ENCODE measurements at places on chromosomes 5 and 9.

DNA sequence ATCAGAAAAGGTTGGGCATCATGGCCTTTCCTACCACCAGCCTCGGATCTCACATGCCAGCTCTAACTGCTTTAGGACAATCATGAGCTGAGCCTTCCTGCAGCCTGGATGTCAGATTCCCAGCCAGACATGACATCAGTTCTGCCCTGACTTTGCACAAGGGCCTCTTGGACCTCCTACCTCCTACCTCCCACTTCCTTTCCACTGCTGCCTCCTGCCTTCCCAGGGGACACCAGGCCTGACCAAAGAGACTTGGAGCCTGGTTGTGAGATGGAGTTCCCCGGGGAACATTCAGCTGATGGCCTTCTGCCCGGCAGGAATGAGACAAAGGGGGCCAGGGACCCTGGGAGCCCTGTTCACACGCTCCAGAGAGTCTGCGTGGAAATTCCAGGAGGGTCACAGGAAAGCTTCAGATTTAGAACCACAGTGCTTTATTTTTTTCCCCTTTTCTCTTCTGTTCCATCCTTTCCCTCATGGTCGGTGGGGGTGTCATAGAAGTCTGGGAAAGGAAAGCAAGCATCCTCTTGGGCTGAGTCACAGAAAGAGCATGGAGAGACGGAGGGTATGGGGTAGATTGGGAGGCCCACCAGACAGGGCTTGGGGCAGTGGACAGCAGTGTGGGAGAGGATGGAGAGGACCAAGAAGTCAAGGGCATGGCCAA is 35.4 kb upstream of the IL17B start:
- DNase-seq: no peak

DNA sequence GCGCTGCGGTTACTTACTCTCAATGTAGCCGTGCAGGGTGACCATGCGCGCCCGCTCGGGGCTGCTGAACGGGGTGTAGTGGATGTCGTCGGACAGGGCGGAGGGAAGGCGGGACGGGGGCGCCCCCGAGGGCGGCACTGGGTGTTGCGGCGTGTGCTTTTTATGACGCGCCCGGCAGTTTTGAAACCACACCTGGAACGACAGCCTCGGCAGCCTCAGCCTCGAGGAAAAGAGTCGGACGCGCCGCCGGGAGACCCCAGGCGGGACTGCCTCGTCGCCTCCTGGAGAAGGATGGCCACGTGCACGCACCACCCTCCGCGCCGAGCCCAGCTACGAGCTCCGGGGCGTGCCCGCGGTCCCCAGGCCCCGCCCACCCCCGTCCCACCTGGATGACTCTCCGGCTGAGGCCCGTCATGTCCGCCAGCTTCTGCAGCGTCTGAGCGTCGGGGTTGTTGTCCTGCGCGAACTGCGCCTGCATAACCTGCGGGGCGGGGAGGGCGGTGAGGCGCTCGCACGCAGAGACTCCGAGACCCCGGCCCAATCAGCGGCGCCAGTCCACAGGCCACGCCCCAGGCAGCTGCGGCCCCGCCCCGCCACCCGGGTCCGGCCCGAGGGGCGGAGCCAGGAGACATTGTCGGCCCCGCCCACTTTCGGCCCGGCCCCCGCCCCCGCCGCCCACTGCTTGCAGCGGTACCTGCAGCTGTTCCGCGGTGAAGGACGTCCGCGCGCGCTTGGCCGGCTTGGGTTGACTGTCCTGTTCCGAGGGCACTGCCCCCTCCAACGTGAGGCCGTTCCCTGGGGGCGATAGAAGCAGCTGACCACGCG is 15.0 kb downstream of the LHX6 start:
- peak; percentile 99 for DNase-seq

- DNase-seq: no peak
Measured at GRCh38 chr5:59540366-59540765, 353.2 kb downstream of the PDE4D start.

GRCh38 chr9:137731947-137732813 is 113.4 kb downstream of the EHMT1 start:
- DNase-seq: no peak

DNA sequence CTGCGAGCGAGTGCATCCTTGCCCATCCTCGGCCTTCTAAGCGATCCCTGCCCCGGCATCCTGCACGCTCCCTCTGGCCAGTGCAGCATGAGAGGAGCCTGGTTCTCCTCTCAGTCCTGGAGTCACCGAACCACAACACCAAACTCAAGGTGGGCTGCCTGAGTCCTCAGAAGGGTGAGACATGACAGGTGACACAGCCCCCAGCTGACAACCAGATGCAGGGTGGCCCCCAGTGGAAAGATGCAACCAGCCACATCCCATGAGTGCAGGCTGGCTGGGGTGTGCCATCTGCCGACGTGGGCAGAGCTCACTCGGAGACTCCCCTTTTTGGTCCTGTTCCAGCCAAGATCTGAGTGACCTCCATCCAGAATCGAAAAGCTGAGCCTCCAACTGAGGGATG is 58.4 kb downstream of the COL23A1 start:
- no peak for DNase-seq

DNA sequence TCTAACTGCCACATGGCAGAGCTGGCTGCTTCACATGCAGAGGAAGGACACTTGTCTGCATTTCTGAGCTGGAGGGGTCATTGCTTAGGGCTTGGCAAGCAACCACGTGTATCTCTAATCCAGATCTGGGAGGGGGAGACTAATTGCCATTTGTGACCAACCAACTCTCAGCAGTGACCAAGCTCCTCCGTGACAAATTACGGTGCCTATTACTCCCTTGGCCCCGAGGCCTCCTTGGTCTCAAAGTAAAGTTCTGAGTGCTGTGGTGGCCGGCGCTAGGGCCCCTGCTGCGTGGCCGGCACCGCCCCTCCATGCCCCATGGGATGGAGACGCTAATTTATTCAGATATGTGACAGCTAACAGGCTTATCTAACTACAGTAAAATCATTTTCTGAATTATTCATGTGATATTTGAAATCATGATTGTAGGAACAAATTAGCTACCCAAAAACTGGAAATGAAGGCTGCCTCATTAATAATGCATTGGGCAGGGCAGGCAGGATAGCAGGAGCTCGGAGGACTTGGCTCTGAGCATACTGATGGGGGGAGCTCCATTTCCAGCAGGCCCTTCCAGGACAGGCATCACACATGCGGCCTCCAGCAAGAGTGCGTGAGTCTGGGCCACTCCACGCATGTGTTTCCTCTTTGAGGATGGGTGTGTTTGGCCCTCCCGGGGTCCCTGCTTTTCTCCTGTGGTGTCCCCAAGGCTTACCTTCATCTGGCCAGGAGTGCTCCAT is 67.7 kb downstream of the C5orf15 start:
- DNase-seq: peak; percentile 61

DNA sequence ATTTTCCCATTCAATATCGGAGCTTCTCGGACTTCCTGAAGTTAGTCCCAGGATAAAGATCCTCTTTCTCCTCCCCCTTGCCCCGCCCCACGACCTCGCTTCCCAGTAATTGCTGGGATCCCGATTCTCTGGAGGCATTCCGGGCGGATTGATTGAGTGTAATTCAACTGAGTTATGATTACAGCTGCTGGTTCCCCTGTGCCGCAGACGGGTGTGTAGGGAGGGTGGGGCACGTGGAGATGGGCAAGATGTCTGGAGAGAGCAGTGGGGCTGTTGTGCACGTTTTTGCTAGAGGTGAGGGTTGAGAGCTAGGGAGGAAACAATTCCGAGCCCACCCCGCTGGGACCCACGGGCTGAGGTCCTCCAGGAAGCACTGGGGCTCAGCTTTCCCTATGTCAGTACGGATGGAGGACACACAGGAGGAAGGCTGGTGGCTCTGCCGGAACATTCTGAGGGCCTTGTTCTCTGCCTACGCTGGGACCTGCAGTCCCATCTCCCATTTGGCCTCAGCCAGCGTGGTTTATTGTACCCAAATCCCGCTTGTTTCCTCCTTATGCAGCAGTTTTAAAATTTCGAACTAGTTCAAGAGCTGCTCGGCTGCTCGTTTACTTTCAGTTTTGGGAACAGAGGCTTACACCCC is 2.4 kb upstream of the DMRT2 start:
- no peak for DNase-seq

DNA sequence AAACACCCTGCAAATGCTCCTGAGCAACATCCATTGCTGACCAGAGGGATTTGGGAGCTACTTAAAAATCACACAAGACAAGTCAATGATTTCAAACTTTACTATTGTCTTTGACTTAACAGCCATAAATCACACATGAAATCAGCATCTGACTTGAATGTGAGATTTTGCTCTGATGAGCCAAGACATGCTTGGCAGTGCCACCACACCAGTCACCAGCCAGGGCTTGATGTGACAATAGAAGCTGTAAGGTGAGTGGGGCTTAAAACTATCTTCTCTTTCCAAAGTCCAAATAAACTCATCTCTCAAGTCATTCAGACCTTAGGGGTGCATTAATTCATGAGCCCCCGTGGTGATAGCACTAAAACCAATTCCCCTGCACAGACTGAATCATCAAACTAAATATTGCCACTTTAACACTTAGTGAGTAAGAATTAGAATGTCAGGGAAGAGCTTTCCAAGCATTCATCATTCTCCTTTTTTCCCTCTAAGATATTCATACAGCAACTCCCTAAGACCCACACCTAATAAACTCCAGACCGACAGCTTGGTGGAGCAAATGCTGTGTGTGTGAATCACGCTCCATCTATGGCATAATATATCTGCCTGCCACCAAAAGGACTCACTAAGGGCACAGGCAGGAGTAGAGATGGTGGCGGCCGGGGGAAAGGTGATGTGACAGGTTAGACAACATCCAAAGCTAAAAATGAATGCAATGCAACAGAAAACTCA is 119.4 kb downstream of the SPOCK1 start:
- DNase-seq: no peak

DNA sequence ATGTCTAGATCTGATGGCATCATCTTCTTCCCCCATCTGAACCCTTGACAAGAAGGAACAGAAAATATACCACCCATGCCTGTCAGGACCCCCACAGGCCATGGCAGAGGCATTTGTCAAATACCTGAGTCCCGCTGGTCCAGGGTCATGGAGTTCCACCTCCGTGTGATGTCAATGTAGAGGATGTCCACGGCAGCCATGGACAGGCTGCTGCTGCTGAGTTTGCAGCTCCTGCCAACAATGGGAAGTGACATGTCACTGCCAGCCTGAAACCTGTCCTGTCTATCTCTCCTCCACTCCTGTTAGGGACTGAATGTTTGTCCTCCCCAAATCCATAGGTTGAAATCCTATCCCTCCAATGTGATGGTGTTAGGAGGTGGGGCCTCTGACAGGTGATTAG is 208.8 kb downstream of the DAB2IP start:
- no peak for DNase-seq

GRCh38 chr5:5424736-5425135 is 2.3 kb downstream of the ICE1 start:
- no peak for DNase-seq

DNA sequence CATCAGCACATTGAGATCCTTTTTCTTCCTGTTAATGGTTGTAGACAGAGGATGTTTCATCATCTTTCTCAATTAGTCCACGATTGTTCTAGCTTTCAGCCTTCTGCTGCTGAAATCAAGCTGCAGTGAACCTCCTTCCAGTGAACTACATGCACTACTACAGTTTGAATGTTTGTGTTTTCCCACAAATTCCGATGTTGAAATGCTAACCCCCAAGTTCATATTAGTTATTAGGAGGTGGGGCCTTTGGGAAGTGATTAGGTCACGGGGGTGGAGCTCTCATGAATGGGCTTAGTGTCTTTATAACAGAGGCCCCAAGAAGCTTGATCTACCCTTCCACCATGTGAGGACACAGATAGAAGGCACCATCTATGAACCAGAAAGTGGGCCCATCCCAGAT is 32.9 kb downstream of the NSG2 start:
- DNase-seq: no peak

GRCh38 chr5:134995850-134996402 is 28.2 kb downstream of the CATSPER3 start:
- peak; percentile 4 for DNase-seq

- DNase-seq: no peak
Measured at GRCh38 chr9:20504930-20505329, 117.4 kb downstream of the MLLT3 start.

- DNase-seq: no peak
Measured at GRCh38 chr9:38006163-38006562, 62.9 kb downstream of the SHB start.

- peak; percentile 60 for DNase-seq
Measured at GRCh38 chr9:128215491-128216409, 12.6 kb downstream of the DNM1 start.

DNA sequence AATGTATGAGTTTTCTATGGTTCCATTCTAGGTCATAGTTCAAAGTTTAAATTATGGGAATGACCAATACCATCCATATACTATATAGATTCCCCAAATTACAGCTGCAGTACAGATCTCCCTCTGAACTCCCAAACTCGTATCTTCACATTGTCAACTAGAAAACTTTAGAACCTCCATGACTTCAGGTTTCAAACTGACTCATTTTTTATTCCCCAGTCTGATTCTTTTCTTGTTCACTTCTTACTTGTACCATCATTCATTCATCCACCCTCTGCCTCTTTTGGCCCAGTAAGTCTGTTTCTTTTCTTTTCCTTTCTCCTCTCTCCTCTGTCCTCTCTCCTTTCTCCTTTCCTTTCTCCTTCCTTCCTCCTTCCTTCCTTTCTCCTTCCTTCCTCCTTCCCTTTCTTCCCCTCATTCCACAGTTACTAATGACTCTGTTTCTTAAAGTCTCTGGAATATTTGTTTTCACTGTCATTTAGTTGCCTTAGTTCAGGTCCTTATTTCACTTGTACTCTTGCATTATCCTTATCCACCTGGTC is 30.5 kb downstream of the RAD23B start:
- no peak for DNase-seq

DNA sequence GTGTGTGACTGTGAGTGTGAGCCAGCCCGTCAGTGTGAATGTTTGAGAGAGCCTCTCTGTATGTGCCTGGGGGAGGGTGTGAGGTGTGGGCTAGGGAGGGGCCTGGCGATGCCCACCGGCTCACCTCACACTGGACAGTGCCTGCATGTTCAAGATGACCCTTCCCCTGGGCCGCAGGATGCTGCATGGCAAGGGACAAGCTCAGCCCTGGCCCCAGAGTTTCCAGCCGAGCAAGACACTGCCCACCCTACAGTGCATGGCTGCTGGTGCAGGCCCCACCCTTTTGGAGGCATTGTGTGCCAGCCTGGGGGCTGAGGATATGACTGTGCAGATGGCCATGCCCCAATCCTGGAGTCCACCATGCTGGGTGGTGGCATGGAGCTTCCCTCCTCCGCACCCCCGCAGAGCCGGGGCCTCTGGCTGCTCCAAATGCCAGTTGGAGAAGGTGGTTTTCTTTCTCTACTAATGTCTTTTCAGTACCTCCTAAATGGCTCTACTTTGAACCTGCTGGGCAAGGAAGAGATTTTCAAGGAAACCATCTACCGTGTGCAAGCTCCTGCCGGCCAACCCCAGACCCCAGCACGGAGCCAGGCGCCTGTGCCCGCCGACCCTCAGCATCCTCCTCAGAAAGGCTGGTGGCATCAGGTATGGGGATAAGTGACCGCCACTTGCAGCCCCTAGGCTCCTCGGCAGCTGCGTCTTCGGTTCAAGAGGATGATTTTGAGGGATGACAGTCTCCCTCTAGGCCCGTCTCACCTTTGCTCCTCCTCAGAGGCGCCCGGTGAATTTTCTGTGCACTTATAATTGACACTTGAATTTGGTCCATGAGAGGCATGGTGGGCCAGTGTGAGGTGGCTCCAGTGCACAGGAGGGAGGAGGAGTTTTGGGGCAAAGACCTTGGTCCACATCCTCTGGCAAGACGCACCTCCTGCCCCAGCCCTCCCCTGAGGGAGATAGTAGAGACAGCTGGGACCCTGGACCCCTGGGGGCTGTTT is 27.7 kb downstream of the FGD3 start:
- DNase-seq: no peak
